ENCODE measurements at places on chromosomes 3 and 15. TPM values are rescaled to one million over a fixed set of nuclear protein-coding genes. Genes with fewer than 3 reads are reported as not detected.

DNA sequence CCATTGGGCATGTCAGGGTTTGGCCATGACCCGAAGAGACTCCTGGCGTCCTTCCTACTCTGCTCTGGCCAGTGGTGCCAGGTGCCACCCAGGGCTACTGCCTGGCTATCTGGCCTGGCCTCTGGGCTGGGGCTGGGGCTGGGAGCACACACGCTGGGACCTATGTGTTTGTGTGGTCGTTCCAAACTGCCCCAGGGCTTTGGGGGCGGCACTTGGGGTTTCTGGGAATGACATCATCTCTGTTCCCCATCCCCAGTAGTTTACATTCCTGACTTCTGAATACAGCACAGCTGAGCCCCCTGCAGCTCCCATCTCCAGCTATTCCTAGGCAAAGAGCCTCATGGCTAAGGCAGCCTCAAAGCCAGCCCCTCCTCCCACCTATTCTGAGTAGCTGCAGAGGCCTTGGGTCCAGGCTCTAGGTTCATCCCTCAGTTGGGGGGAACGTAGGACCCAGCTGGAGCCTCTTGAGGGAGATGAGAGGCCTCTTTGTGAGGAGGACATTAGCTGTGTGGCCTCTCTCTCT, 24.3 kb downstream of the PLEKHO2 start:
- H3K4me1 ChIP-seq = no peaks in the 10 kb centered on the region
- no peaks in the 10 kb centered on the region for H3K36me3 ChIP-seq
- H3K27ac ChIP-seq = peak overlapping the region; percentile 59
- H3K4me3 ChIP-seq = no peak overlapping the region
- no peaks in the 10 kb centered on the region for H3K27me3 ChIP-seq

The SLC2A2 gene
- 74.9 TPM for polyA plus RNA-seq

GRCh38 chr3:151226088-151226563, 23.1 kb upstream of the GPR171 start:
- H3K27ac ChIP-seq = no peak overlapping the region
- no peaks in the 10 kb centered on the region for H3K36me3 ChIP-seq
- H3K4me3 ChIP-seq = no peak overlapping the region
- no peak for DNase-seq
- no peaks in the 10 kb centered on the region for H3K4me1 ChIP-seq

DNA sequence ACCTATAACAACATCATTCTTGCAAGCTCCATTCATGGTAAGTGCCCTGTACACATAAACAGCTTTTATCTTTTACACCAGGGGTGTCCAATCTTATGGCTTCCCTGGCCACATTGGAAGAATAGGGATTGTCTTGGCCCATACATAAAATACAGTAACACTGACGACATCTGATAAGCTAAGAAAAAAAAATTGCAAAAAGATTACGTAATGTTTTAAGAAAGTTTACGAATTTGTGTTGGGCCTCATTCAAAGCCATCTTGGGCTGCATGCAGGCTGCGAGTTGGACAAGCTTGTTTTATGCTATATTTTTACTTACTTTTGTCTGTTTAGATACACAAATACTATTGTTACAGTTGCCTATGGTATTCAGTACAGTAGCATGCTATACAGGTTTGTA, 31.6 kb downstream of the ZNF654 start:
- H3K4me1 ChIP-seq = no peaks in the 10 kb centered on the region
- H3K27me3 ChIP-seq = no peaks in the 10 kb centered on the region
- DNase-seq = no peak
- H3K27ac ChIP-seq = no peak overlapping the region
- H3K36me3 ChIP-seq = no peaks in the 10 kb centered on the region

- no peaks in the 10 kb centered on the region for H3K4me1 ChIP-seq
- H3K36me3 ChIP-seq = no peaks in the 10 kb centered on the region
- no peak overlapping the region for H3K27ac ChIP-seq
- no peak overlapping the region for H3K4me3 ChIP-seq
- no peaks in the 10 kb centered on the region for H3K27me3 ChIP-seq
Measured at GRCh38 chr3:111156517-111156916, 84.9 kb downstream of the NECTIN3 start.

- peak overlapping the region; percentile 63 for H3K4me3 ChIP-seq
- H3K27ac ChIP-seq = no peak overlapping the region
- no peak for DNase-seq
- H3K4me1 ChIP-seq = peaks cover 10% of the 10 kb centered on the region
- no peaks in the 10 kb centered on the region for H3K36me3 ChIP-seq
- peaks cover 65% of the 10 kb centered on the region for H3K27me3 ChIP-seq
Measured at GRCh38 chr15:40927495-40927872, 1.7 kb upstream of the DLL4 start.

The HESX1 gene
- not detected for polyA plus RNA-seq

- H3K4me1 ChIP-seq = no peaks in the 10 kb centered on the region
- DNase-seq = peak; percentile 67
- no peaks in the 10 kb centered on the region for H3K27me3 ChIP-seq
Measured at GRCh38 chr15:98421419-98422129, 226.8 kb upstream of the IGF1R start.

- H3K27me3 ChIP-seq = no peaks in the 10 kb centered on the region
- H3K4me1 ChIP-seq = no peaks in the 10 kb centered on the region
- no peaks in the 10 kb centered on the region for H3K36me3 ChIP-seq
Measured at GRCh38 chr3:29186131-29186599, 94.7 kb upstream of the RBMS3 start.

The FRMD4B gene
- 5.6 TPM for polyA plus RNA-seq

- peaks cover 8% of the 10 kb centered on the region for H3K4me1 ChIP-seq
- peak overlapping the region; percentile 89 for H3K27ac ChIP-seq
- no peaks in the 10 kb centered on the region for H3K27me3 ChIP-seq
- H3K4me3 ChIP-seq = peak overlapping the region; percentile 37
- peak; percentile 35 for DNase-seq
Measured at GRCh38 chr3:158801201-158801600, 653 bp upstream of the MFSD1 start.

The PTX3 gene
- polyA plus RNA-seq = 2.2 TPM
